Esophagus (tissue), 2 donors: ENCODE measurements at places on chromosomes 2 and 18. TPM values are rescaled to one million over a fixed set of nuclear protein-coding genes. Genes with fewer than 3 reads are reported as not detected.

AFF3 gene
- polyA plus RNA-seq = 1.0 TPM

DSG4 gene
- polyA plus RNA-seq = 0.01 TPM

CSRNP3 gene
- 0.38 TPM for polyA plus RNA-seq

VIT gene
- 2.8 TPM for polyA plus RNA-seq

SLC14A1 gene
- 0.44 TPM for polyA plus RNA-seq

CTAGE1 gene
- not detected for polyA plus RNA-seq

OTOF gene
- polyA plus RNA-seq = 0.20 TPM

CD8B2 gene
- polyA plus RNA-seq = 0.06 TPM

DDX1 gene
- polyA plus RNA-seq = 70.0 TPM

COL4A3 gene
- polyA plus RNA-seq = 0.44 TPM

THUMPD2 gene
- polyA plus RNA-seq = 11.5 TPM

EML6 gene
- 1.3 TPM for polyA plus RNA-seq

HRH4 gene
- polyA plus RNA-seq = not detected

ANKRD30B gene
- not detected for polyA plus RNA-seq

DBI gene
- polyA plus RNA-seq = 823 TPM

NEURL3 gene
- not detected for polyA plus RNA-seq

PAX3 gene
- polyA plus RNA-seq = not detected

LRRTM1 gene
- not detected for polyA plus RNA-seq
